ENCODE measurements at places on chromosomes 7 and 10. TPM values are rescaled to one million over a fixed set of nuclear protein-coding genes. Genes with fewer than 3 reads are reported as not detected.

- no peak for DNase-seq
Observed at GRCh38 chr10:116113721-116114501, 159.1 kb downstream of the GFRA1 start.

- DNase-seq: no peak
Observed at GRCh38 chr10:133258066-133258817, 18.4 kb downstream of the ADAM8 start.

DNA sequence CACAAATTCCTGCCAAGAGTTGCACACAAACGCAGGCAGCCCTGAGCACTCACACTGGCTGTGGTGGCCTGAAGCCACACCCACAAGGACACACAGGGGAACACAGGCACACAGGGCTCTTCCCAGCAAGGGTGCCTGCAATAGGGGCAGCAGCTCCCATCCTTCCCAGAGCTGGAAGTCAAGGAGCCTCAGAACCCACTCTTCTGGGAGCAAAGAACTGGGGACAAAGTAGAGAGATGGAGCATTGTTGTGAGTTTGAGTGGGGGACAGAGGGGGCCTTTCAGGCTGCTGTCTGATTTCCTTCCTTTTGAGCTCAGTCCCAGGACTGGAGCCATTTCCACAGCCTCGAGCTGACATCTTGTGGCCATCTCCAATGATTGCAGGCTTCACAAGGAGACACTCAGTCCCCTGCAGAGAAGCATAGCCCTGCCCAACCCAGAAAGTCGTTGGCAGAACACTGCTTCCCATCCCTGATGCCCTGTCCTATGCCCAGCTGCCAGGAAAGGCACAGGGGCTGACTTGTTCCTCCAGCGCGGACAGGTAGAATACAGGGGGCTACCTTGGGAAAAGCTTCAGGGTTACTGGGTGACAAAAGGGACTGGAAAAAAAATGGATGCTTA is 34.4 kb upstream of the SLF2 start:
- DNase-seq: no peak

DNA sequence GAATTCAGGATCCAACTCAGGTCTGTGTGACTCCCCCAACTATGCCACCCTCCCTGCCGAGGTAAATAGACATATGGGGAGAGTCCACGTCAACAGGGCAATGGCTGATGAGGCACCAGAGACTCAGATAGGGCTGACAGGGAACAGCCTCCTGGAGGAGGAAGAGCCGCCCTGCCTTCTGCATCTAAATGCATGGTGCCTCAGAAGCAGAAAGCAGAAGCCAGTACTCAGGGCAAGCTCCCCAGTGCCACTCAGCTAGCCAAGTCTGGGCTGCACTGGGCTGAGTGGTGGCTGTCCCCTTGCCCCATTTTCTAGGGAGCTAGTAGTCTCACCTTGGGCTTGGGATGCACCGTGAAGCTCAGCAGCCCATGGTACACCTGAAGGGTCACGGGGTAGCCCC is 11.0 kb downstream of the RRP12 start:
- DNase-seq: no peak

DNA sequence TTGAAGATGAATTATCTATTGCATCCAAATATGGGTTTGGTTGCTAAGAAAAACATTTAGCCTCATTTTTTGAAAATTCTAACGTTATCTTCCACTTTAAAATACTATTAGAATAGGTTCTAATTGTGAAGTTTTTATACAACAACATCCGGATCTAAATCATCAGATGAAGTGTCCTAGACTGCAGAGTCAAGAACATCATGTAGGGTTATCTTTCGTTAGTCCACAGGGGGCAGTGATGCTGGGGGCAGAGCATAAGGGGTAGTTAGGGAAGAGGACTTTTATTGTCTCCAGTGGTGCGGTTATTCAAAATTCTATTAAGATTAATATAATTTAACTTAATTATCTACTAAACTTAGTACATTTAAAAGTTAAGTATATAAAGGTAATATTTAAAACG is 990.6 kb upstream of the PHF14 start:
- DNase-seq: no peak

DNA sequence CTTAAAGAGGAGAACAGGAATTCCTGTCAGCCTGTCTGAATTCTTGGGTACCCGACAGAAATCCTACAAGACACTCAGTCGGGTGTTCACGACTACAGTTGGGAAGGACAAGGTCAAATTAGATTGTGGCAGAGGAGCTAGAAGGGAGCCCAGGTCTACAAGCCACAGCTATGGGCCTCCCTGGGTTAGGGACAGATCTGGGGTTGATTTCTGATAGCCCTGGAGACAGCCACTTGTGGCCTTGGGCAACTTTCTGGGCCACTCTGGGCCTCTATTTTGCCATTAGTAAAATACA is 39.7 kb upstream of the ANTXRL start:
- DNase-seq: no peak

GRCh38 chr10:9126728-9127127 is 1072.2 kb downstream of the GATA3 start:
- no peak for DNase-seq

GRCh38 chr10:11215471-11215870 is 197.8 kb downstream of the CELF2 start:
- no peak for DNase-seq

DNA sequence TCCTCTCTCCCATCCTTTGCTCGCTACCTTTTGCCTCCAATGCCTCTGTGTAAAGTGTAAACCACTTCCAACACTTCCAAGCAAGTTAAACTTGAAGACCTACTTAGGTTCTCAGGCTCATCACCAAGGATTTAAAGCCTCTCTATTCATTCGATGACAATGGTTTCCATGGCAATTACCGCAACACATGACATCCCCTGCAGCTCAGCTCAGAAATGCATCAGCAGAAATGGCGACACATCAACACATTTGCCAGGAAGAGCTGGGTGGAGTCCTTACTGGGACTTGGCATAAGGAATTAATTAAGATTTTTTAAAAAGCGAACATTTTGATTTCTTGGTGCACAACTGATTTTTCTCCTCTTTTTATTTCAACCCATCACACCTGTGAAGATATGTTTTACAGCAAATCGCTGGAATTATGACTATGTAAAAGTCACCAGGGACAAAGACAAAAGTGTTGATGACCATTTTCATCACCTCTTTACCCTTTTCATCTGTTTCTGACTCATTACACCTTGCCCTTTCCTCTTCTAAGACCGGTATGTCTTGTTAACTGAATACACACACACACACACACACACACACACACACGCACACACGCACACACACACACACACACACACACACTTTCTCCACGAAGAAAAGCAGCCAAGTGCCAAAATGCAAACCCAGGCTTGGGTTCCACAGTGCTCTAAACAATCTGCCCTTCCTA is 453.4 kb upstream of the CELF2 start:
- no peak for DNase-seq

- DNase-seq: no peak
Observed at GRCh38 chr7:45919993-45920459, 1.0 kb downstream of the IGFBP3 start.

The MSS51 gene
- 5.2 TPM for total RNA-seq

The PEX1 gene
- 21.8 TPM for total RNA-seq

Measured in activated B cell treated with CpG ODN at 0.5 μM for 24 hours (primary cell).